ENCODE measurements at places on chromosomes 16 and 17. TPM values are rescaled to one million over a fixed set of nuclear protein-coding genes. Genes with fewer than 3 reads are reported as not detected.
A peak's percentile ranks its signal among the peaks of the same experiment; 100 is the strongest.

- no peaks in the 10 kb centered on the region for H3K36me3 ChIP-seq
- no peak overlapping the region for H3K4me3 ChIP-seq
- no peak overlapping the region for H3K27ac ChIP-seq
- no peaks in the 10 kb centered on the region for H3K27me3 ChIP-seq
Observed at GRCh38 chr17:4516735-4517134, 18.1 kb downstream of the SPNS2 start.

- H3K36me3 ChIP-seq, result no peaks in the 10 kb centered on the region
- DNase-seq, result peak; percentile 76
- H3K27me3 ChIP-seq, result peaks cover 96% of the 10 kb centered on the region
- no peak overlapping the region for H3K4me3 ChIP-seq
Observed at GRCh38 chr16:86567701-86568581, 1.3 kb downstream of the FOXC2 start.

GRCh38 chr16:81469710-81470535 lies 25.3 kb downstream of the CMIP start:
- DNase-seq, result no peak
- no peaks in the 10 kb centered on the region for H3K27me3 ChIP-seq
- peak overlapping the region; percentile 38 for H3K27ac ChIP-seq
- H3K36me3 ChIP-seq, result peaks cover 21% of the 10 kb centered on the region
- no peaks in the 10 kb centered on the region for H3K4me1 ChIP-seq

- H3K27me3 ChIP-seq, result no peaks in the 10 kb centered on the region
- H3K36me3 ChIP-seq, result no peaks in the 10 kb centered on the region
- peaks cover 5% of the 10 kb centered on the region for H3K4me1 ChIP-seq
- peak; percentile 90 for DNase-seq
- H3K27ac ChIP-seq, result no peak overlapping the region
- no peak overlapping the region for H3K4me3 ChIP-seq
Observed at GRCh38 chr17:73189417-73190099, 3.3 kb upstream of the COG1 start.

DNA sequence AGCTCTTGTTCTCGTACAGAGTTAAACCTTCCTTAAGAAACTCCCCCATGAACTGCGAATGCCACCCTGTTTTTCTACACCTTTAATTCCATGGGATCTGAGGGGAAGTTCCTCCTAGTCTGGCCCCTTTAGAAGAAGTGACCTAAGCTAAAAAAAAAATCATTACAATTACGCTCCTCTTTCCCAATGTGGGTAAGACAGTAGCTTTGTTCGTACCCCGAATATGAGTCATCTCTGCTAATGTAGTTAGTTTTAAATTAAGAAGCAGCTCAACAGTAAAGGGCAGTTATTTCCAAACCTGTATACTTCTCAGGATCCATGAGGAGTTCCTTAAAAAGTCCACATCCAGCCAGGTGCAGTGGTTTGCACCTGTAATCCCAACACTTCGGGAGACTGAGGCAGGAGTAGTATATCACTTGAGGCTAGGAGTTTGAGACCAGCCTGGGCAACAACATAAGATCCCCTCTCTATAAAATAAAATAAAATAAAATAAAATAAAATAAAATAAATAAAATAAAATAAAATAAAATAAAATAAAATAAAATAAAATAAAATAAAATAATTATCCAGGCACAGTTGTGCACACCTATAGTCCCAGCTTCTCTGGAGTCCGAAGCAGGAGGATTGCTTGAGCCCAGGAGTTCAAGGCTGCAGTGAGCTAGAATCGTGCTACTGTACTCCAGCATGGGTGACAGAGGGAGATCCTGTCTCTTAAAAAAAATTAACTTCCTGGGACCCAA lies 26.1 kb downstream of the RCVRN start:
- H3K27ac ChIP-seq, result no peak overlapping the region
- no peak overlapping the region for H3K4me3 ChIP-seq
- no peaks in the 10 kb centered on the region for H3K27me3 ChIP-seq
- H3K36me3 ChIP-seq, result no peaks in the 10 kb centered on the region
- H3K4me1 ChIP-seq, result peaks cover 8% of the 10 kb centered on the region

MLKL gene
- total RNA-seq, result not detected

SSTR5 gene
- total RNA-seq, result 1.5 TPM

All from endodermal cell (in vitro differentiated cells).